ENCODE measurements at places on chromosomes 2 and 18. TPM values are rescaled to one million over a fixed set of nuclear protein-coding genes. Genes with fewer than 3 reads are reported as not detected.

DARS1 gene
- 96.8 TPM for total RNA-seq

DNA sequence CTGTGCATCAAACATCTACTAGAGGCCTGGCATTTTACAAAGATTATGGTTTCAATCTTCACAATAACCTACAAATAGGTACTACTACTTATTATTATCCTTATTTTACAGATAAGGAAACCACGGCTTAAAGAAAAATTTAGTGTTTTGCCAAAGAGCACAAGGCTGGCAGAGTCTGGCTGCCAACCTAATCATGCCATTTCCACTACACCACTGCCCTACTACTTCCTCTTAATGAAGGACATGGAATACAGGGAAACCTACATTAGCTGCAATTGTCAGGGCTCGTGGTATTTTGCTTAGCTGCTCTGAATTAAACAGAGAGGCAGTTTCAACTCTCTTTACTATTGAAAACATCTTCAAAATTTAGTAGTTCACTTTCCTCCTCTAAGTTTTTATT is 5.9 kb downstream of the MBOAT2 start:
- no peak for DNase-seq

TDRD15 gene
- total RNA-seq = not detected

DNA sequence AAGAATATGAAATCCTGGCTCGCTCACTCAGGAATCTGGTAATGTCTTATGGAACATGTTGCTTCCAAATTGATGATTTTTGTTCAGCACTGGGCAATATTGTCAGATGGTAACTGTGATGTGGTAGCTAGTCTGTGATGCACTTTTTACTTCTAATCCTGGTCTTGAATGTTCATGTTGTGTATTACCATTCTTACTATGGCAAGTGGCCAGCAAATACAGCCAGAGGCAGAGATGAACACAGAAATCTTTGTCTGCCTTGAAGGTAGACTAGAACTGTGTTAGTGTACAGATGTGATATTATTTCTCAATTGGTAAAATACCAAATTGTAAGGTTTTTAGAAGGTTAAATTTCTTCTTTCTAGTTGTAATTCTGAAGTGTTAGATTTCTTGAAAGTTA is 83.3 kb downstream of the UBE2E3 start:
- DNase-seq = no peak

- DNase-seq = peak; percentile 68
These were observed 7.3 kb downstream of the GATA6 start for GRCh38 chr18:22176420-22177326.

DNA sequence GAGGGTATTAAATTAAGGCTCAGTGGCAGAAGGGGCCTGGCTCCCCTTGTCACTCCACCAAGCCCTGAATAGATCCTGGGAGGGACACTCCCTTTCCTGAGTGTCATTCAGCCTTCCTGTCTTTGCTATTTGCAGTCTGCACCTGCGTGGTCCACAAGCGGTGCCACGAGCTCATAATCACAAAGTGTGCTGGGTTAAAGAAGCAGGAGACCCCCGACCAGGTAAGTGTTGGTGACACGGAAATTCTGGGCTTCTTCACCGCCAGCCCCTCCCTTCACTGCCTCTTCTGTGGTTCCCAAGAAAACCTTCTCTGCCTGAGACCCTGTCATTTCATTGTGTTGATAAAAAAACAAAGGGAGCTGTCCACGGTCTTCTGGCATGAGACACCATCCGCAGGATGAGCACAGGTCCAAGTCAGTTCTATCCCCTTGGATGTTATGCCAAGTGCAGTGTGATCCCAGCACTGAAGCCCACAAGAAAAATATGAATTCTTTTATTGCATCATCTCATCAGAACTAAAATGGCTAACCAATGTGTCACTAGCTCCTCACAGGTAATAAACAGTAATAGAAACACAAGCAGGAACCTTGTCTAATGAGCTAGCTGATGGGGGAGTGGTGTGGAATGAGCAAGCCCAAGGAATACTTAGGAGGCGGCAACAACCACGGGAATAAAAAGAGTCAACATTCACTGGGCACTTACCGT is 316.9 kb upstream of the EPAS1 start:
- no peak for DNase-seq

GRCh38 chr18:74742573-74743243 is 145.0 kb downstream of the ZNF407 start:
- peak; percentile 64 for DNase-seq

DNA sequence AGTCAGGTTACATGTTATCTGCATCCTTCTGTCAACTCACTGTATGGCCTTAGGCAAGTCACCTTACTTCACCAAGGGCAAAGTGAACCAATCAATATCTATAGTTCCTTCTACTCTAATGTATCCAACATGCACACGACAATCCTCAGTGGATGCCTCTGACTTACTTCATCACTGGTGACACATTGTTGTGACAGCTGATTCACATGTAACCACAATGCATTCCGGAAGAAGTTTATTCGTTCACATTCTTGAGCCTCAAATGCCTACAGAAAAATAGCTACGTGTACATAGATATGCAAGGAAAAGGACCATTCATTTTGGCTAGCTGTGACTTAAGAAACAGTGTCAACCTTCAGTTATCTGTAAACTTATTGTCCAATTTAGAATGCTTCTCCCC is 26.3 kb upstream of the EPG5 start:
- DNase-seq = peak; percentile 43

DNA sequence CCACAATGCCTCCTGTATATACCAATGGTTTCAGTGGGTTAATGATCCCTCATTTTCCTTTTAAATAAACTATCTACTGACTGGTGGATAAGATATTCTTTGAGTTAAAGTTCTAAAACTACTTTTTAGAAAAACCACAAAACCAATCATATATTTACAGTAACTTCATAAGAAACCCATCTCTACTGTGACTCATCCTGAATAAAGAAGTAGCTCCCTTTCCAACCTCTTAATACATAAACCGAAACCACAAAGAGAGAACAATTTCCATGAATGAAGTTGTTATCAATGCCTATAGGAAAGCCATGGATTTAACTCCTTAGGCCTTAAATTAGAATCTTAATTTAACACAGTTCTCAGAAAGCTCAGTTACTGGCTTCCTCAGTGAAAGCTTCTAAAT is 227.0 kb upstream of the SMAD7 start:
- DNase-seq = peak; percentile 76
